ENCODE measurements at places on chromosomes 7 and 10. TPM values are rescaled to one million over a fixed set of nuclear protein-coding genes. Genes with fewer than 3 reads are reported as not detected.
A peak's percentile ranks its signal among the peaks of the same experiment; 100 is the strongest.

GPC2 gene
- total RNA-seq = 7.0 TPM

TEX47 gene
- total RNA-seq = not detected

BAIAP2L1 gene
- 0.86 TPM for total RNA-seq

PRKG1 gene
- 0.30 TPM for total RNA-seq

DNA sequence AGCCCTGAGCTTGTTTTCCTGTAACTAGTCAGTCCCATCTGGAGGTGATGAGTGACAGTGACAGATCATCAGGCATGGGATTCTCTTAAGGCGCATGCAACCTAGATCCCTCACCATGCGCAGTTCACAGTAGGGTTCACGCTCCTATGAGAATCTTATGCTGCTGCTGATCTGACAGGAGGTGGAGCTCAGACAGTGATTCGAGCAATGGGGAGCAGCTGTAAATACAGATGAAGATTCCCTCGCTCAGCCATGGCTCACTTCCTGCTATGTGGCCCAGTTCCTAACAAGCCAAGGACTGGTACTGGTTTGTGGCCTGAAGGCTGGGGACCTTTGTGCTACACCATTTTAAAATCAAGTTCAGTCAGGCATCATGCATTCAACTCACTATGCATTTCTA lies 221.7 kb downstream of the KIAA1217 start:
- no peaks in the 10 kb centered on the region for H3K27me3 ChIP-seq
- no peaks in the 10 kb centered on the region for H3K4me1 ChIP-seq
- H3K36me3 ChIP-seq = no peaks in the 10 kb centered on the region
- DNase-seq = no peak
- no peak overlapping the region for H3K27ac ChIP-seq
- no peak overlapping the region for H3K4me3 ChIP-seq

- H3K4me1 ChIP-seq = no peaks in the 10 kb centered on the region
- H3K36me3 ChIP-seq = no peaks in the 10 kb centered on the region
- H3K27me3 ChIP-seq = peaks cover 3% of the 10 kb centered on the region
- no peak overlapping the region for H3K27ac ChIP-seq
These were observed 142.1 kb upstream of the WNT16 start for GRCh38 chr7:121186746-121187145.

GRCh38 chr7:92586403-92586802 lies 3.8 kb downstream of the FAM133B start:
- no peak overlapping the region for H3K4me3 ChIP-seq
- no peak overlapping the region for H3K27ac ChIP-seq
- peaks cover 43% of the 10 kb centered on the region for H3K4me1 ChIP-seq
- no peak for DNase-seq
- no peaks in the 10 kb centered on the region for H3K27me3 ChIP-seq

GRCh38 chr7:111408724-111409123 lies 153.6 kb downstream of the IMMP2L start:
- no peak overlapping the region for H3K4me3 ChIP-seq
- DNase-seq = no peak
- H3K4me1 ChIP-seq = no peaks in the 10 kb centered on the region
- H3K36me3 ChIP-seq = no peaks in the 10 kb centered on the region
- no peaks in the 10 kb centered on the region for H3K27me3 ChIP-seq

DNA sequence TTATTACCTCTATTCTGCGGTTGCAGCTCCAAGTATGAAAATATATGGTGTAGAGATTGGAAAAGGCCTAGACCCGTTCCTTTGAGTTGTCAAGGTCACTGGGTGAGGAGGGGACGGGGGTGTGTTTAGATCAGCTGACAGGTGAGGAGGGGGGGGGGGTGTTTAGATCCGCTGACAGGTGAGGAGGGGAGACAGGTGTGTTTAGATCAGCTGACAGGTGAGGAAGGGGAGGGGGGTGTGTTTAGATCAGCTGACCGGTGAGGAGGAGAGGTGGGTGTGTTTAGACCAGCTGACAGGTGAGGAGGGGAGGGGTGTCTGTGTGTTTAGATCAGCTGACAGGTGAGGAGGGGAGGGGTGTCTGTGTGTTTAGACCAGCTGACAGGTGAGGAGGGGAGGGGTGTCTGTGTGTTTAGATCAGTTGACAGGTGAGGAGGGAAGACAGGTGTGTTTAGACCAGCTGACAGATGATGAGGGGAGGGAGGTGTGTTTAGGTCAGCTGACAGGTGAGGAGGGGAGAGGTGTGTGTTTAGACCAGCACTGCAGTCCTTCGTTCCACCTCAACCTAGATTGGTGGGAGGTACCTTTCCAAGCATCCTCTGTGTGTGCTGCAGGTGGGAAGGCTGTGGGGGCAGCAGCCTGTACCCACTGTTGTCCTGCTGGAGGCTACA lies 655.0 kb upstream of the ADARB2 start:
- H3K4me1 ChIP-seq = no peaks in the 10 kb centered on the region
- no peak for DNase-seq
- no peak overlapping the region for H3K4me3 ChIP-seq
- no peaks in the 10 kb centered on the region for H3K27me3 ChIP-seq
- no peaks in the 10 kb centered on the region for H3K36me3 ChIP-seq

- peaks cover 14% of the 10 kb centered on the region for H3K27me3 ChIP-seq
- DNase-seq = no peak
- no peaks in the 10 kb centered on the region for H3K4me1 ChIP-seq
- H3K27ac ChIP-seq = no peak within 1 kb of the TSS
- H3K4me3 ChIP-seq = no peak within 1 kb of the TSS
These were observed at the start of gene VSTM2A for GRCh38 chr7:54541669-54542625. Gene VSTM2A (plus strand): TSS chr7:54542375. CDS start chr7:54542731, 356 bp downstream.

DNA sequence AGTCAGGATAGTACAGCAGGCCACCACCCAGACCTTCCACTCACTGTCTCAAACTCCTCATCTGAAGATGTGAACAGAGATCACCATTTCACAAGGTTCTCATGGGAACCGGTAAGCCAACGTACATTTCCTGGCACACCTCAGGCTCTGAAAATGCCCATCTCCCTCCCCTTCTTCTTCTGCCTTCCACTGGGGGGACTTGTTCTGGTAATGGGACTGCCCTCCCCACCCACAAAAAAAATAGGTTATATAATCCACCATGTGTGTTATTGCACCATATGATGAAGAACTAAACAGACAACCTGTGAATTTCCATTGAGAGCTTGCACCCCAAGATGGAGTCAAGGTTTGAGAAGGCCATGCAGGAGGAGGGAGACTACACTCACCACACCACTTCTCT lies 42.1 kb upstream of the IKZF1 start:
- peak overlapping the region; percentile 73 for H3K4me3 ChIP-seq
- H3K27ac ChIP-seq = peak overlapping the region; percentile 83
- H3K36me3 ChIP-seq = no peaks in the 10 kb centered on the region
- H3K27me3 ChIP-seq = no peaks in the 10 kb centered on the region
- peak; percentile 34 for DNase-seq

DNA sequence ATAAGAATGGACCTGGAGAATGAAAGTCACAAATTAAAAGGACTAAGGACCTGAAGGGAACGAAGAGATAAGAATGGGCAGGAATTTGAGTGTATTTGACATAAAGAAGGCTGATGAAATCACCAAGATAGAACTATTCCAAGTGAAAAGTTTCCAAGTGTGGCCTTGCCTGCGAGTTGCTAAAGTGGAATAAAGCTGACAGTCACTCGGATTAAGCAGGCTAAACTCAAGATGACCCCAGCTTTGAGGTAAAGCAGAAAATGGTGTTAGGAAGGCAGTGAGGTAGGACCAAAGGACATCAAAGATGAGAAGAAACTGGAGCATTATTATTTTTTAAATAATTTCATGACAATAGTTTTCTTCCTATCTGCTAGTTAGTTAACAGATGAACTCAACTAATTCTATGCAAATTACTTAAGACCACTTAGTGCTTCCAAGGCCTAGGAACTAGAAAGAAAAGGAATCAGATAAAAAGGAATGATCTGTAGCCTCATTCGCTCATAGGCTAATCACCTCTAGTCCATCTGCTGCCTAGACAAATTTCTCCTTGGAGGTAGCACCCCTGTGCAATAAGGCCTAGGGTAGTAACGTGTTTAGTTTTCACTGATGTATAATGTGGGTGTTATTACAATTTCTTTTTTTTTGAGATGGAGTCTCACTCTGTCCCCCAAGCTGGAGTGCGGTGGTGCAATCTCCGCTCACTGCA lies 34.5 kb downstream of the EZH2 start:
- H3K27ac ChIP-seq = no peak overlapping the region
- H3K36me3 ChIP-seq = no peaks in the 10 kb centered on the region
- no peak for DNase-seq
- H3K4me1 ChIP-seq = peaks cover 49% of the 10 kb centered on the region
- no peak overlapping the region for H3K4me3 ChIP-seq
- no peaks in the 10 kb centered on the region for H3K27me3 ChIP-seq

DNA sequence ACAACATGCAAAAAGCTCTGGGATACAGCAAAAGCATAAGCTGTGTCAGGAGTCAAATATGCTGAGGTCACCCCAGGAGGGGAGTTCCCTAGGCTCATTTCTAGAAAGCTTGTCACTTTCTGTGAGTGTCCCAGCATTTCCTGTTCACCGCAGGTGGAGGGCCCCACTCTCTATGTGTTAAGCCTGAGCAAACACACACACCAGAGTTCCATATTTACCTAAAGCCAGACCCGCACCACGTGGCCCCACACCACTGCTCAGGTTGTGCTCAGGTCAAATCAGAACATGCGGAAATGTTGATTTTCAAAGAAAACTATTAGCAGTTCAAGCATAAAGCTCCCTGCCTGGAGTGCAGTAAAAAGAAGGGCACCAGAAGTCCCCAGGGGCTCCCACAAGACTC lies 259.6 kb upstream of the PPP2R2D start:
- no peak for DNase-seq
- H3K27ac ChIP-seq = no peak overlapping the region
- no peak overlapping the region for H3K4me3 ChIP-seq
- H3K27me3 ChIP-seq = no peaks in the 10 kb centered on the region
- H3K4me1 ChIP-seq = no peaks in the 10 kb centered on the region

- H3K36me3 ChIP-seq = peaks cover 42% of the 10 kb centered on the region
- no peak overlapping the region for H3K4me3 ChIP-seq
- no peak overlapping the region for H3K27ac ChIP-seq
- no peak for DNase-seq
- H3K4me1 ChIP-seq = no peaks in the 10 kb centered on the region
These were observed 78.6 kb downstream of the NRF1 start for GRCh38 chr7:129689995-129690581.

DNA sequence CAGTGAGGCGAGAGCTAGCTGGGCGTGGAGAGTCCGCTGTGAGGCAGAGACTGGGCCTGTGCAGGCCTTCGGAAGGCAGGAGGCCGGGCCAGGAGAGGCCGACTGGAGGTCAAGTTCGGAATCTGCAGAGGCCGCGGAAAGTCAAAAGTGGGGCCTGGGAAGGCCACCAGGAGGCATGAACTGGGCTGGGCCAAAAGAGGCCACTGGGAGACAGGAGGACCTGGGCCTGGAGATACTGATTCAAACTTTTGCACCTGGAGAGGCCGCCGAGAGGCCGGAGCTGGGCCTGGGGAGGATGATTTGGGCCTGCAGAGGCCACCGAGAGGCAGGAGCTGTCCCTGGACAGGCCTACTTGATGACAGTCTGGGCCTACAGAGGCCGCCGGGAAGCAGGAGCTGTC lies 321.8 kb downstream of the ZNF479 start:
- H3K36me3 ChIP-seq = no peaks in the 10 kb centered on the region
- no peaks in the 10 kb centered on the region for H3K4me1 ChIP-seq
- no peak overlapping the region for H3K27ac ChIP-seq
- no peak overlapping the region for H3K4me3 ChIP-seq

- DNase-seq = no peak
- no peak overlapping the region for H3K4me3 ChIP-seq
- no peaks in the 10 kb centered on the region for H3K4me1 ChIP-seq
- no peaks in the 10 kb centered on the region for H3K27me3 ChIP-seq
- no peaks in the 10 kb centered on the region for H3K36me3 ChIP-seq
These were observed 285.4 kb downstream of the HDAC9 start for GRCh38 chr7:18780938-18781337.
